SK-N-SH (cell line): ENCODE measurements at places on chromosomes 3 and 15. TPM values are rescaled to one million over a fixed set of nuclear protein-coding genes. Genes with fewer than 3 reads are reported as not detected.

DNA sequence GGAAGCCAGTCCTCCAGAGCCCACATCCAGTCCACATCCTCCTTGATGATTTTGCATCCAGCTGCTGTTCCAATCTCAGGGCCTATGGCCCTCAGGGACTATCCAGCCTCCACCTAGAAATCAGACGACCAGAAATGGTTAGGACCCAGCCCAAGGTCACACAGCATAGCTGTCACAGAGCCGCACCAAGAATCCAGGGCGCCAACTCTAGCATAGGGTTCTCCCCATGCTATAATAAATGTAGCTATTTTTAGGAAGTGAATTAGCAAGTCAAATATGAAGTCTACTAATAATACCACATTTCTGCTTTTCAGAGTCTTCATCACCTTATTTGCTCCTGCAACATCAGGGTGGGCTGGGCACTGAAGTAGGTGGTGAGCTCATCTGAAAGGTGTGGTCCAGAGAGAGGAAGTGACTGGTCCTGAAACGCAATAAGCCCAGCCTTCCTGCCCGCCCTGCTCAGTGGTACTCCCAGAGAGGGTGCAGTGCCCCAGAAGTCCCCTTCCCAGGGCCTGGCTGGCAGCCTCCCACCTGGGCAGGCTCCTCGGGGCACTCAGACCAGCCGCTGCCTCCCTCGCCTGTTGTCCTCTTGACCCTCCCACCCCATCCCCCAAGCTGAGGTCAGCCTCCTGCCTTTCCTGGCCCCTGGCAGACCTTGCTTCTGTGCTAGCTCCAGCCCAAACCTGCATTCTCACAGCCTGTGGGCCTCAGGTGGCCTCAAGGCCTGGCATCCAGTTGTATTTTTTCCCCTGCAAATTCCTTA is 17.6 kb upstream of the CYP11A1 start:
- H3K27ac ChIP-seq = no peak overlapping the region
- peaks cover 30% of the 10 kb centered on the region; the same call in 1 of the 2 replicates for H3K4me1 ChIP-seq
- DNase-seq = no peak
- H3K36me3 ChIP-seq = no peaks in the 10 kb centered on the region

DNA sequence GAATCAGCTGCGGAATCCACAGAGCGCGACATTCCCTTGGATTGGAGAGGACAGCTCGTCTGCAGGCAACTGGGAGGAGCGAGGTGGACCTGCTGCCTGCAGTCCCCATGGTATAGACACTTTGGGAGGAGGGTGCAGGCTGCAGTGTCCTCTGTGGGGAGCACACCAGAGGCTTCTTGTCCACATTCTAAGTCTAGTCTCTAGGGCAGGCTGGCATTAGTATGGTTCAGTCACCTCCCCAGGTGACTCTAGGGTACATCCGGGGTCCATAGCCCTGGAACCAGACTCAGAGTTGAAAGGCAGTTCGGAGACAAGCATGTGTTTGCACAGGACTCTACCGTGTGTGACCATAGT is 118.2 kb downstream of the GABRG3 start:
- H3K27ac ChIP-seq = no peak overlapping the region
- H3K4me1 ChIP-seq = peaks cover 14% of the 10 kb centered on the region; the same call in 1 of the 2 replicates
- no peak for DNase-seq
- H3K36me3 ChIP-seq = no peaks in the 10 kb centered on the region
- H3K4me3 ChIP-seq = no peak overlapping the region

DNA sequence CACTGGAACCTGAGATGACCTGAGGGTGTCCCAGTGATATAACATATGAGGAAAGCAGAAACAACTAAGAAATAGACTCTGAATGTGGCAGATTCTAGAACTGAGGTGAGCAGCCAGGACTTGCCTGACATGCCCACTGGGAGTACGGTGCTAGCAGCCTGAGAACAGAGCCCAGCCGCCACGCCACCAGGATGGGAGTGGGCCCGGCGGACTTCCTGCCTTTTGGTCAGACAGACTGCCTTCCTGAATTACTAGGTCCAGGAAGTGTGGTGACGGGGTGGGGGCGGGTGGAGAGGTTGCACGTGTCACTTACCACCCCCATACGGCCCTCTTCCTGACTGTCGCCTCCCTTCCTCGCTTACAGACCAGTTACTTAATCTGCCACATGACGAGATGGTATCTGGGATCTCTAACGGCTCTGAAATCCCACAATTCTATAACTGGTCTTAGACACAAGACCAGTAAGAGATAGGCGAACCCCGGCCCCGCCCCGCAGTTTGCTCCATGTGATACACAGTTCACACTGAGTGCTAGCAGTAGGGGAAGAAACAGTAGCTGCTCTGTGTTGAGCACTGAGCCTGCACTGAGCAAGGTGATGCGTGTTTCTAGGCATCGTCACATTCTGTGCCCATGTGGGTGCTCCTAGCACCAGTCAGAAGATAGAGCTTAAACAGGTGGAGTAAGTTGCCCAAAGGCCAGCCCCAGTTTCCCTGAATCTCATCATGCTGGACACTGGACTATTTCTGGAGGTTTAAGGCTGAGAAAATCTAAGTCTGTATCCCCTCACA is 95.7 kb downstream of the CPN2 start:
- H3K4me3 ChIP-seq = no peak overlapping the region
- H3K27ac ChIP-seq = peak overlapping the region; percentile 90
- H3K4me1 ChIP-seq = peaks cover 40% of the 10 kb centered on the region
- peaks cover 7% of the 10 kb centered on the region for H3K27me3 ChIP-seq

- H3K27ac ChIP-seq = no peak overlapping the region
- H3K36me3 ChIP-seq = peaks cover 79% of the 10 kb centered on the region
- no peaks in the 10 kb centered on the region for H3K27me3 ChIP-seq
- DNase-seq = no peak
- H3K4me3 ChIP-seq = no peak overlapping the region
Measured at GRCh38 chr15:40028193-40028592, 10.8 kb downstream of the SRP14 start.

DNA sequence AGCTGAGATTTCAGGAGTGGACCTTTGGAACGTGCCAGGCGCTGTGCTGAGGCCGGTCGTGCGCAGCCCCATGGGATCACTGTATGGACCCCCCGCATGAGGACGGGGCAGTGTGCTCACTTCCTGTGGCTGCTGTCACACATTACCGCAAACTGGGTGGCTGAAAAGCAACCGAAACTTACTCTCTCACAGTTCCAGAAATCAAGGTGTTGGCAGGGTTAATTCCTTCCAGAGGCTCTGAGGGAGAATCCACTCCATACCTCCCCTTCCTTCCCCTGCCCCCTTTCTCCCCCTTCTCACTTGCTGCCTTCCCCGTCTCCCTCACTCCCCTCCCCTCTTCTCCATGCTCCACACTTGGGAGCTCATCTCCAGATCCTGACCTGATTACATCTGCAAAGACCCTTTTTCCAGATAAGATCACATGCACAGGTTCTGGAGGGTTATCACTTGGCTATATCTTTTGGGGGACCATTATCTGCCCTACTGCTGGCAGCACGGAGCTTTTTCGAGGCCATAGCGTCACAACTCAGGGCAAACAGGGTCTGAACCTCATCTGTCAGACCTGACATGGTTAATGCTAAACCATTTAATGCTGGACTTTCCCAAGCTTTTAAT is 41.2 kb downstream of the KLF13 start:
- no peak overlapping the region for H3K4me3 ChIP-seq
- H3K36me3 ChIP-seq = no peaks in the 10 kb centered on the region
- H3K27me3 ChIP-seq = no peaks in the 10 kb centered on the region
- DNase-seq = no peak

- peak overlapping the region; percentile 7; the same call in 1 of the 2 replicates for H3K4me3 ChIP-seq
- no peak overlapping the region; the same call in 1 of the 2 replicates for H3K27ac ChIP-seq
- peaks cover 27% of the 10 kb centered on the region; the same call in 1 of the 2 replicates for H3K4me1 ChIP-seq
- no peaks in the 10 kb centered on the region for H3K36me3 ChIP-seq
- DNase-seq = peak; percentile 80
- H3K27me3 ChIP-seq = no peaks in the 10 kb centered on the region
Measured at GRCh38 chr3:12984023-12984823, 89.0 kb downstream of the IQSEC1 start.

GRCh38 chr15:58760385-58761009 is 10.6 kb upstream of the MINDY2 start:
- no peaks in the 10 kb centered on the region for H3K36me3 ChIP-seq
- DNase-seq = no peak
- no peak overlapping the region for H3K4me3 ChIP-seq
- no peaks in the 10 kb centered on the region for H3K4me1 ChIP-seq
- no peak overlapping the region for H3K27ac ChIP-seq

DNA sequence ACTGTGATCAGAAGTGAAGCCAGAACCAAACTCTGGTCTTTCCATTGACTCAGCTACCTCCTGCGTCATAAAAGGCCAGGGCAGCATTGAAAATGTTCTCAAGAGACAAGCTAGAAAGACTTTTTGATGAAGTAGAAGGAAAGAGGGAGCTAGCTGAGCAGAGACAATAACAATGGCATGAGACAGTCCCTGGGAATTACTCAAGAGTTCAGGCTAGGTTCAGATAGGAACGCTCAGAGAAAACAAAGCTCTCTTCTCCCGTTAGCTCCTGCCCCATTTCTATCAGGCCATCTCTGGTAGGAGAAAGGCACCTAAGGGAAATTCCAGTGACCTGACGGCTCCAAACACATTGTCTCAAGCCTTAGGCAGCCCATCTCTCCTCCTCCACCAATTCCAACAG is 7.0 kb upstream of the OXTR start:
- H3K36me3 ChIP-seq = no peaks in the 10 kb centered on the region
- no peak for DNase-seq
- H3K4me1 ChIP-seq = no peaks in the 10 kb centered on the region
- H3K4me3 ChIP-seq = no peak overlapping the region
- peak overlapping the region; percentile 73 for H3K27ac ChIP-seq

- no peaks in the 10 kb centered on the region for H3K4me1 ChIP-seq
- peak; percentile 55 for DNase-seq
- H3K27me3 ChIP-seq = no peaks in the 10 kb centered on the region; the same call in 1 of the 2 replicates
- H3K36me3 ChIP-seq = no peaks in the 10 kb centered on the region
Measured at GRCh38 chr3:193240436-193240849, 579 bp upstream of the PLAAT1 start.

DNA sequence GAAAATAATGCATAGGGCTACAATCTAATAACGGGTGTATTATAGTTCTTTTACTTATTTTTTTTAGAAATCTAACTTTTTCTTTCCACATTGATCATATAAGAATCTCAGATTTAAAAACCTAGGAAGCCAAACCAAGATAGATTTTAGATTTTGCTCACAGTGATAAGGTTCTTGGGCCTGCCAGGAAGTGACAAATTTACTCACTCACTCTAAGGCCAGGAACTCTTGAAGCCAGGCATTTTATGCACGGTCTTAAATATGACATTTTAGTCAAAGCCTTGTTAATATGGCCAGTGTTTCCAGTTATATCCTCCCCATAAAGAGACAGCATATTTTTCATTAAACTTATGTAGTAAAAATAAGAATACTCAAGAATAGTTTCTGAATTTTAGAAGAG is 271.4 kb downstream of the SQOR start:
- no peaks in the 10 kb centered on the region for H3K27me3 ChIP-seq
- H3K36me3 ChIP-seq = no peaks in the 10 kb centered on the region
- DNase-seq = no peak
- no peak overlapping the region for H3K4me3 ChIP-seq

DNA sequence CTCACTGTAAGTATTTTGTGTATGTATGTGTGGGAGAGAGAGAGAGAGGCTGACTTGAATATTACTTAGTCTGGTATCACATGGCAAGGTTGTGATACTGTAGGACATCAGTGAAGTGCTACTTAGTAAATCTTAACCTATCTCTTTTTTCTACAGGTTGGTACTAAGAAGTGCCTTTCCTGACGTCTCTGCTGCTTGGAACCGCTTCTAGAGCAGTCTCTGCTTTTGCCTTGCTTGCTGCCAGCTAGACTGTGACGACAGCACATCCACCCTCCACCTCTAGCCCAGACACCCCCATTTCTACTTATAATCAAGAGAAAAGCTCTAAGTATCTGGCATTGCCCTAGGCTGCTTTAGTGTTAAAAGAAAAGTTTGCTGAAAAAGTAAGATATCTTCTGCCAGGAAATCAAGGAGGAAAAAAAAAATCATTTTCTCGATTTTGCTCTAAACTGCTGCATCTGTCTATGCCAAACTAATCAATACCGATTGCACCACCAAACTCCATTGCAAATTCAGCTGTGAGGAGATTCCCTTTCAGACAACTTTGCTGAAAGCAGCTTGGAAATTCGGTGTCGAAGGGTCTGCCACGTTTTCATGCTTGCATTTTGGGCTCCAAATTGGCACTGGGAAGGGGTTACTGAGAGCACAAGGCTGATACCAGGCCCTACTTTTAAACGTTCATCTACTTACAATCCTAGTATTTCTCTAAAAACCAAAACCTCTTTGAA is 30.7 kb downstream of the MBNL1 start:
- DNase-seq = no peak
- peaks cover 15% of the 10 kb centered on the region for H3K36me3 ChIP-seq
- peak overlapping the region; percentile 97 for H3K27ac ChIP-seq
- H3K4me1 ChIP-seq = peaks cover 30% of the 10 kb centered on the region
- peak overlapping the region; percentile 60 for H3K4me3 ChIP-seq

NLGN1 gene
- polyA plus RNA-seq = 1.5 and 2.4 TPM in 2 replicates

GCSAM gene
- polyA plus RNA-seq = not detected in 2 replicates

ERICH6 gene
- 0.08 and 0.21 TPM in 2 replicates for polyA plus RNA-seq

TGM4 gene
- polyA plus RNA-seq = 0.12 and 0.13 TPM in 2 replicates

PYGO1 gene
- 2.3 and 2.8 TPM in 2 replicates for polyA plus RNA-seq

CYP1A2 gene
- polyA plus RNA-seq = not detected in 2 replicates

RPUSD2 gene
- polyA plus RNA-seq = 10.3 and 10.8 TPM in 2 replicates
